ENCODE measurements at places on chromosomes 5 and 9.

DNA sequence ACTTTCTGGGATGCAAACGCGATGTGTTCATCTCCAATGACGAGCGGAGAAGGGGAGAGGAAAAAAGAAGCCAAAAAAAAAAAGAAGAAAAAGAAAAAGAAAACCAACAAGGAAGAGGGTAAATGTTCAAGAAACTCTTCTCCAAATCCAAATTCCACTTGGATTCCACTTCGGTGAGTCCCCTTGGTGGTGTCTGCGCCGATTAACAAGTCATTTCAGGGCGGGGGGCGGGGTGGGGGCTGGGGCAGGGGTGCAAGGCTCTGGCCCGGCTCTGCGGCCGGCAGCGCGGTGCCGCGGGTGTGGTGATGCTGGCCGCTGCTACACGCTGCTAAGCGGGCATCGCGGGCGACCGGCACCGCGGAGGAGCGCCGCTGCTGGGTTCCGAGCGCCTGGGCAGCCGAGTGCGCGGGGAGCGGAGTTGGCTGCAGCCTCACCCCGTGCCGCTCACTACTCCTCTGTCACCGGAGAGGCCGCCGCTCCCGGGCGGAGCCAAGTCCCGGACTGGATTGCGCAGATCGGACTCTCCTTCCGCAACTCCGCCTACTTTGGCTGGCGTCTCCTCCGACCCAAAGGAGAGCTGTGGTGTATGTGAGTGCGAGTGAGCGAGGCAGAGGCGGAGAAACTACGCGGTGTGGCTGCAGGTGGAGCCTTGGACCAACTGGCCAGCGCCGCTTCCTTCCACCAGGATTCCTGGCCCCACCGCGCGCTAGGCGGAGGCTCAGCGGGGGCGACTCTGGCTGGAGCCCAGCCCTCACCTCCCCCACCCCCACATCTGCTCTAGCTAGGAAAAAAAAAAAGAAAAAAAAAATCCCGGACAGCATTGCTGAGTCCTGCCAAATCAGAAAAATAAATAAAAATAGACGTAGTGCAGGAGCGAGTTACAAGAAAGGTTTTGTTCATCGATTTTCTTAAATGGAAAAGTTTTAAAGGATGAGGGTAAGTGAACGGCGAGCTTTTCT lies at the start of gene SEMA6A:
Gene SEMA6A (minus strand): TSS at position 457 of the 959 bp plus-strand sequence. CDS start 69,879 bp downstream, outside the sequence.
- DNase-seq: no peak

- no peak for DNase-seq
Observed at GRCh38 chr9:36764364-36765076, 191.8 kb downstream of the MELK start.

DNA sequence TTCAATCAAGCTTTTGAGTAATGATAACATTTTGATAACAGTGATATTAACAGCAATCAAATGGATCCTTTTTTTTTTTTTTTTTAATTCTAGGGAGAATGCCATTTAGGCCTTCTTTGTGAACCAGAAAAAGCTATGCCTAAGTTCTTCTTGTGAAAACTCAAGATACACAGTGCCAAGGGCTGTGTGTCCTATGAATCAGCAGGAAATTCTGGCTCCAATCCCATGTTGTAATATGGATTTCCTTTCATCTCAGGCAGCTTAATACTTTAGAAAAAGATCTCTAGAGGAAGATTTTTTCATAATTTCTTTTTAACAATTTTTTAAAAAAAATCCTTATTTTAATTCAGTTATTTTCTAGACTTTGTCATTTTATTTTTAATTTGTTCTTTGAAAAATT lies 96.1 kb downstream of the NUDT12 start:
- DNase-seq: no peak

DNA sequence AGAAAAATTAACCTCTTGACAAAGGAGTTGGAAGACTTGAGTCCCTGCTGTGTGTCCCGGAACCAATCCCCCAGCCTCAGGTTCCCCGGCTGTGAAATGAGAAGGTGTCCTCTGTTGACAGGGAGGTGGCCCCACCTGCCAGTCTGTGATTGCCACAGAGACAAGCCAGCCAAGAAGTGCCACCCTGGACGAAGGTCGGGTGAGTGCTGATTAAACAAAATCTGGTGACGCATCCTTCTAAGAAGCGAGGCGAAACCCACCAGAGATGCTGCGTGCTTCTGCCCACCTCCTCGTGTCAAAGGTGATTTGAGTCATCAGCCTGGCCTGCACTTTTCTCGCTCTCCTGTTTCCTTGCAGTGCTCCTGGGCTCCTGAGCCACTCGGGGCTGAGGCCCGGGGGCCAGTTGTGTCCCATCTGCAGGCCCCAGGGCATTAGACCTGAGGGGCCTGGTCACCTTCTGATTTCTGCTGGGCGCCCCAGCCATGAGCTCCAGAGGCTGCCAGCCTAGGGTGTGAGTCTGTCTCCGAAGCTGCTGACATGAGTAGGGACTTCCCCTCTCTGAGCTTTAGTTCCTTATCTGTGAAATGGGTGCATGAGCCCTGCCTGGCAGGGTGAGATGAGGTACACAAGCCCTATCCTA lies 28.7 kb downstream of the NEK6 start:
- DNase-seq: peak; percentile 25

- DNase-seq: no peak
Observed at GRCh38 chr9:76353280-76353679, 40.9 kb downstream of the RFK start.

DNA sequence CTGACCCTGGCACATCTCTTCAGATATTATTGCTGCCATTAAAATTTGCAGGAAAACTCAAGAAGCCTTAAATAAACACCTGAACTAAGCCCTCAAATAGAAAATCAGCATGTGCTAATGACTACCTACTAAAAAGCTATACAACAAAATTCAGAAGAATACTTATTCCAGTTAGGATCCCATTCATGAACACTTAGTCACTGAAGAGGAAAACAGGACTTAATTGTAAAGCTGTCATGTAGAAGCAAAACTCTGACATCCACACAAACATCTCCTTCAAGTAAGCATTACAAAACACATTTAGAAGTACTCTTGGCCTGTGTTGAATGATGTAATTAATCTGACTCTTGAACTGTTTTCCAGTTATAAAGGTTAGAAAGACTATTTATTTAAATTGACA lies 19.9 kb downstream of the ELL2 start:
- DNase-seq: no peak

- no peak for DNase-seq
Observed at GRCh38 chr9:84002344-84002743, 21.7 kb downstream of the RMI1 start.

GRCh38 chr5:16378762-16379161 lies 86.8 kb downstream of the ZNF622 start:
- DNase-seq: no peak

GRCh38 chr9:38047301-38048251 lies 21.5 kb downstream of the SHB start:
- DNase-seq: no peak

- no peak for DNase-seq
Observed at GRCh38 chr9:101664453-101664852, 69.7 kb upstream of the PPP3R2 start.

GRCh38 chr5:59716029-59716428 lies 177.5 kb downstream of the PDE4D start:
- no peak for DNase-seq

GRCh38 chr9:127970401-127971313 lies 10.1 kb downstream of the EEIG1 start:
- peak; percentile 52 for DNase-seq

- DNase-seq: no peak
Observed at GRCh38 chr9:72326641-72327040, 38.4 kb downstream of the ZFAND5 start.

GRCh38 chr5:132026516-132027008 lies 15.1 kb upstream of the ACSL6 start:
- DNase-seq: peak; percentile 63

DNA sequence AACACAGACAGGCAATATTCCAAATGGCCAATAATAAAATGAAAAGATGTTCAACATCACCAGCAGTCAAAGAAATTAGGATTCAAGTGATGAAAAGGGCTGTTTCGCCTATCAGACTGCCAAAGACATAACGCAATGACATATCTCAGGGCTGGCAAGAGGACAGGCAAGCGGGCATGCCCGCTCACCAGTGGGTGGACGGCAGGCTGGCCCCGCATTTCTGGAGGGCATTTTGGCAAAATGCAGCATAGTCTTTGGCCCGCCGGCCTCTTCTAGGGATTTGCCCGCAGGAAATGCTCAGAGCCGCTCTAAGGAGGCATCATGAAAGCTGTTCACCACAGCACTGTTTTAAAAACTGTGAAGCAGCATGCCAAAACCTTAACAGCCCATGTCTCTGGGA lies 1.4 kb upstream of the PPP1R26 start:
- no peak for DNase-seq

- DNase-seq: no peak
Observed at GRCh38 chr9:121842612-121842978, 191.2 kb downstream of the DAB2IP start.

DNA sequence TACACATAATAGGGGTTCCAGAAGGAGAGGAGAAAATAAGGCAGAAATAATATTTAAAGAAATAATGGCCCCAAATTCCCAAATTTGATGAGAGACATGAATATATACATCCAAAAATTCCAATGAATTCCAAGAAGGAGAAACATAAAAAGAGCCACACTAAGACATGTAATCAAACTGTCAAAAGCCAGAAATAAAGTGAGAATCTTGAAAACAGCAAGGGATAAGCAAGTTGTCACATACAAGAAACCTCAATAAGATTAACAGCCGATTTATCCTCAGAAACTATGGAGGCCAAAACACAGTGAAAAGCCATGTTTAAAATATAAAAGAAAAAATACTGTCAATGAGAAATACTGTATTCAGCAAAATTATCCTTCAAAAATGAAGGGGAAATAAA lies 14.5 kb downstream of the CATSPER3 start:
- no peak for DNase-seq

- no peak for DNase-seq
Observed at GRCh38 chr5:36723912-36724311, 117.5 kb downstream of the SLC1A3 start.

DNA sequence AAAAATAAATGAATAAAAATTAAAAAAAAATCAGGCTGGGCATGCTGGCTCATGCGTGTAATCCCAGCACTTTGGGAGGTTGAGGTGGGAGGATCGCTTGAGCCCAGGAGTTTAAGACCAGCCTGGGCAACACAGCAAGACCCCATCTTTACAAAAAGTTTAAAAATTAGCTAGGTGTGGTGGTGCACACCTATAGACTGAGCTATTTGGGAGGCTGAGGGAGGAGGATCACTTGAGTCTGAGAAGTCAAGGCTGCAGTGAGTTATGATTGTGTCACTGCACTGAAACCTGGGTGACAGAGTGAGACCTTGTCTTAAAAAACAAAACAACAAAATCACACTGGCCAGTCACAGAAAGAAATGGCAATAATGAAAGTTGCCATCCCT lies 3.4 kb upstream of the CNTRL start:
- DNase-seq: no peak

DNA sequence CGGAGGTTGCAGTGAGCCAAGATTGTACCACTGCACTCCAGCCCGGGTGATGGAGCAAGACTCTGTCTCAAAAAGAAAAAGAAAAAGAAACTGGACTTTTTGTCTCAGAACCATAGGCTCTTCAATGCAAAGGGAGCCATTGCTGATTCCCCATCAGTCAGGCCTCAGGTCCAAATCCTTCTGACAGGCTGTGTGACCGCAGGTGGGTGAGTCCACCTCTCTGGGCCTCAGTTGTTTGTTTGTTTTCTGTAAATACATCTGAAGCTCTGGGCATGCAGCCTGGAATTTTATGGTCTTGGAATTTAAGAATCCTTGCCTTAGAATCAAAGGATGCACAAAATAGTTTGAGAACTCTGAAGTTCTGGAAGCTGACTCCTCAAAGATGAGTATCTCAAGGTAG lies 21.1 kb upstream of the TOR2A start:
- no peak for DNase-seq

- no peak for DNase-seq
Observed at GRCh38 chr5:149737355-149737754, 7.2 kb downstream of the PPARGC1B start.

DNA sequence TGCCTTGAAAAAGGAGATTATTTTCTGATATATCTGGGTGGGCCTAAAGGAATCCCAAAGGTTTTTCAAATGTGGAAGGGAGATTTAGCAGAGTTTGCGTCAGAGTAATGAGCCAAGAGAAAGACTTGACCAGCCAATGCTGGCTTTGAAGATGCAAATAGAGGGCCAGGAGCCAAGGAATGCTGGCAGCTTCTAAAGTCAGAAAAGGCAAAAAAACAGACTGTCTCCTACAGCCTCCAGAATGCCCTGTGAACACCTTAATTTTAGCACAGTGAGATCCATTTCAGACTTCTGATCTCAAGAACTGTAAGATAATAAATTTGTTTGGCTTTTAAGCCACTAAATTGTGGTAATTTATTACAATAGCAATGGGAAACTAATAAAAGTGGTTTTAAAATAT lies 122.6 kb upstream of the FREM1 start:
- no peak for DNase-seq

DNA sequence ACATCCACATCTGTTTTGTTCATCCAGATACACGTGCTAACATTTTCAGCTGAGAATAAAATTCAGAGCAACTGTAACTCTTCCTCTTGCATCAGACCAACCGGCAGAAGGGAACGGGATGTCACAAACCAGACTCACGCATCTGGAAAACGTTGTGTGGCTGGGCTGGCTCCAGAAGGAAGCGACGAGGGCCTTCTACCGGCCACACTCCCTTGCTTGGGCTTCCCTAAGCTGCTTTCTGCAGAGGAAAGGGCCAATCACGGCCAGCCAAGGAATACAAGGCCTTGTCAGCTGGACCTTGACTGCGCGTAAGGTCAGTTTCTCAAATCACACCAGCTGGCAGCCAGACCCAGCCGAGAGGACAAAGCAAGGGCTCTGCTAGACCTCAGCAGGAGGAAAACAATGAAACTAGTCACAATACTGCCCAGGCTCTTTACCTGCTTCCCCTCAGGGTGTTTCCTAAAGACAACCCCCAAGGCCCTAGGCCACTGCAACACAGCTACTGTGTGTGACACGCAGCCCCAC lies 106.1 kb downstream of the THBS4 start:
- no peak for DNase-seq

DNA sequence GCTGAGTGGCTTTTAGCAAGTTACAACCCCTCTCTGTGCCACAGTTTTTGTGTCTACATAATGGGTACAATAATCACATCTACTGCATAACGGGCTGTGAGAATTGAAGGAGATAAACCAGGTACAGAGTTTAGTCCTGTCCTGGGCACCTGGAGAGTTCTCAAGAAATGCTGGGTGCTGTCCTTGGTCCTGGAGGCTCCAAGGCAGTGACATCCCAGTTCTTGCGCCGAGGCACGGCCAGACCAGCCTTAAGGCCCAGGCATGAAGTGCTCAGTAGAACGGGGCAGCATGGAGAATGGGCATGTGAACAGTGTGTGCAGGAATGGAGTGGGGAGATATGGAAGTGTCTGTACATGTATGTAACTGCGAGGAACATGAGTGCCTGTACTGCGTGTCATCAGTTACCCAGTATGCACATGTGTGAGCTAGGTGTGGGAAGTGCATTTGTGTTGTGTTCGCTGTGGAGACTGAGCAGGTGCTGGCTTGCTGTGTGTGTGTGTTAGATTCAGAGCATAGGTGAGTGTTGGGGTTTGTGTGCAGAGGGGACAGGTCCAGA lies 6.3 kb upstream of the UNC5A start:
- DNase-seq: no peak

- DNase-seq: no peak
Observed at GRCh38 chr9:93010704-93011103, 47.8 kb upstream of the SUSD3 start.

GRCh38 chr9:70412832-70413463 lies 1.5 kb downstream of the KLF9 start:
- DNase-seq: no peak

- DNase-seq: no peak
Observed at GRCh38 chr5:91119981-91120850, 262.9 kb downstream of the ARRDC3 start.

- no peak for DNase-seq
Observed at GRCh38 chr5:174251305-174252000, 205.9 kb downstream of the NSG2 start.
